ENCODE measurements at places on chromosomes 7 and 10. TPM values are rescaled to one million over a fixed set of nuclear protein-coding genes. Genes with fewer than 3 reads are reported as not detected.
A peak's percentile ranks its signal among the peaks of the same experiment; 100 is the strongest.

DNA sequence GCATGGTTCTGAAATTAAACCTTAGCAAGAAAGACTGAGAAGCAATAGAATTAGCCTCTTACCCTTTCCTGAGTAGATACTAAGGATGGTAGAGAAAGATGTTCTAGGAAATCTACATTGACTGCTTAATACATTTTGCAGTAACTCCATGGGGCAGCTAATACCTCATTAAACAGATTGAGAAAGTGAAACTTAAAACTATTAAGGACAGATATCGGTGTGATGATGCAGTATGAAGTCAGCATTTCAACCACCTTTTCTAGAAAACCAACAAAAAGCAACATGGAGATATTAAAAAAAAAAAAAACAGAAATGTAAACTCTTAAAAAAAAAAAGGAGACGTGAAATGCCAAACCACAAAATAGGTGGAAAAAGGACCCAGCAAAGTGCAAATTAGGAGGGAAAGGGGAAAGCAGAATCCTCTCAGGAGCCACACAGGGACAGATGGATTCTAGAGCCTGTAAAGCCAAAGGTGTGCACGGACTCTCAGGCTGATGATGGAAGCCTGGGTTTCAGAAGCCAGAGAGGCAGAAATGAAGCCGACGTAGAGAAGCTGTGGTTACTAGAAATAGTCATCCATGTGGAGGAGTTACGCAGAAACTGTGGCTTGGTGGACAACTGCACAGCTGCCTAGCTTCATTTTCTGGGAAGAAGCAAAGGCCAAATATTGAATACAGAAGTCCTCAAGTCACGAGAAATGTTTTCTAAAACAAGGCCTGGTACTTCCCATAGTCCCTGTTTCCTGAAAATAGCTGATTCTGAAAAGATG, 38.1 kb upstream of the GPR141 start:
- no peak for ATAC-seq

DNA sequence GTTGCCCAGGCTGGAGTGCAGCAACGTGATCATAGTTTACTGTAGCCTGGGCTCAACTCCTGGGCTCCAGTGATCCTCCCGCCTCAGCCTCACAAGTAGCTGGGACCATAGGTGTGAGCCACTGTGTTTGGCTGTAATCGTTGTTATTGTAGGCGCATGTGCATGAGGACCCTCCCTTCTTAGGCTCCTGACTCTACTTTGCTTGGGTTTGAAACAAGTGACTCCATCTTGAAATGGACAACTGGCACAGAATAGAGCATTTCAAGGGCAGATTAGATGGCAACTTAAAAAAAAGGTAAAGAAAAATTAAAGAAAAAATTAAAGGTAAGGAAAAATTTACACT, 15.4 kb upstream of the GIMAP8 start:
- ATAC-seq, result no peak

ACSM6 gene
- not detected for total RNA-seq

- no peak for ATAC-seq
Observed at GRCh38 chr7:10343108-10343507, 630.6 kb upstream of the PHF14 start.

TMEM178B gene
- total RNA-seq, result 4.0 TPM

- no peak for ATAC-seq
Observed at GRCh38 chr7:84085147-84085546, 109.4 kb downstream of the SEMA3A start.

GRCh38 chr10:13001887-13002212, 337 bp upstream of the CCDC3 start:
- ATAC-seq, result no peak

- no peak for ATAC-seq
Observed at GRCh38 chr7:12769444-12769843, 82.0 kb downstream of the ARL4A start.

MICU1 gene
- 22.8 TPM for total RNA-seq

TBXAS1 gene
- 10.8 TPM for total RNA-seq

DNA sequence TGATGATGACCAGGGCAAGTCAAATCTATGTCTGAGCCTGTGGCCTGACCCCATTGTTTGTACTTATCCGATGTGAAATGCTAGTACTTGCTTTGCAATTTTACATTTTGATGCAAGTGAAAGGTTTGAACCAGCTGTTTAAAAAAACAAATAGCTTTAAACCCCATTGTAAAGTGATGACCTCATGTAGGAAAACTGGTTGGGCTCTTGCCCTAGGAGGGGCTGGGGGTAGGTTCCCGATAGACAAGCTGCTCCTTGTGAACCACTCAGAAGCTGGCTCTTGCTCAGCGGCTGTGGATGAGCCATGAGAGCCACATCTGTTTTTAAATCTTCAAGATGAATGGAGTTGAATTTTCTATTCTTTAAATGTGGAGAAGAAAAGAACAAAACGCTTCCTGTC, 185.3 kb downstream of the WDR11 start:
- ATAC-seq, result peak; percentile 84

DNA sequence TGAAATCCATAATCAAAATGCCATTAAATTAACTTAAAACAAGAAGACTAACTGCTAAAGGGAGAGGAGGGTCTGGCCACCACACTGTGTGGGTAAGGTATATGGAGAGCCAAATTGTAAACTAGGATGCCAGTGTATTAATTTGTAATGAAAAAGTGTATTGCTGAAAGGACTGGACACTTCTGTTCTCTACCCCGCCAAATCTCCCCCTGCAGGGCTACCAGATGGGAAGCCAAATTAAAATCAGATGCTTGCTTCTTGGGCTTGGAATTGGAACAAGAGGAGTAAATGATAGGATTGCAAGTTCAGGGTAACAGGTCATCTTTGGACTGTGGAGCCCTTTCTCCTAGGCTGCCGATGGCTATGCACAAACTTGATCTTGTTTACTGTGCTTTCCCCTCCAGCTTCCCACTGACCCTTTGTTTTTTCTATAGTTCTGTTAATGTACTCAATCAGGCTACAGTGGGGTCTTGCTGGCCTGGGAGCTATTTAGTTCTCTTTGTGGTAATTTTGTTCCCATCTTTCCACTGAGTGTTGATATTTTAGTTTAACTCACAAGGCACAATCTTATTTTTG, 932.1 kb upstream of the C7orf33 start:
- ATAC-seq, result no peak

DNA sequence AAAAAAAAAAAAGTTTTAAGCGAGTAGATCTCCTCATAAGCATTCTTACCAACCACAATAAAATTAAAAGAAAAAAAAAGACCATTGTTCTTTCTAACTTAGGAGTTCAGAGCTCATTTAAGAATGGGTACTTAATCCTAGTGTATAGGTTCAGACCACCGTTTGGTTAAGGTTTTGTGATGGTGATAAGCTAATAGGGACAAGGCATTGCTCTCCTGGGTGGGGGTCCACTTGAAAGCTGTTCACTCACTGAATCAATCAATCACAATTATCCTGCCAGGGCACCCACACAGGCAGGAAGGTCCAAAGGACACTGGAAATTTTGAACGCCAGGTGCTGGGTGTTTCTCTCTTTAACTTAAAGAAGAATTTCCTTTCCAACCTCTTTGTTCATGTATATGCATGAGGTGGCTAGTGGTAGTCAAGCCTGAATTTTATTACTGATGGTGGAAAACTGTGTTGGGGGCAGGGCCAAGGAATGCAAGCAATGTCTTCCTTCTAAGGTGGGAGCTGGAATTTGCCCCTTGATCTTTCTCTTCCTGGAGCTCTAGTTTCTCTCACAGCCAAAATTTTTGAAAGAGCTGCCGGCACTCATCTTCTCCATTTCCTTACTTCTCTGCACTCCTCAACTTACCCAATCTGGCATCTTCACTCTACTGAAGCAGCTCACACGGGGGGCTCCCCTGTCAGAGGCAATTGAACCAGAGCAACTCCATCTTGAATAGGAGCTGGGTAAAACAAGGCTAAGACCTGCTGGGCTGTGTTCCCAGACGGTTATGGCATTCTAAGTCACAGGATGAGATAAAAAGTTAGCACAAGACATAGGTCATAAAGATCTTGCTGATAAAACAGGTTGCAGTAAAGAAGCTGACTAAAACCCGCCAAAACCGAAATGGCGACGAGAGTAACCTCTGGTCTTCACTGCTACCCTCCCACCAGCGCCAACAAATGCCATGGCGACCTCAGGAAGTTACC, 7.5 kb upstream of the FAM131B start:
- no peak for ATAC-seq

DNA sequence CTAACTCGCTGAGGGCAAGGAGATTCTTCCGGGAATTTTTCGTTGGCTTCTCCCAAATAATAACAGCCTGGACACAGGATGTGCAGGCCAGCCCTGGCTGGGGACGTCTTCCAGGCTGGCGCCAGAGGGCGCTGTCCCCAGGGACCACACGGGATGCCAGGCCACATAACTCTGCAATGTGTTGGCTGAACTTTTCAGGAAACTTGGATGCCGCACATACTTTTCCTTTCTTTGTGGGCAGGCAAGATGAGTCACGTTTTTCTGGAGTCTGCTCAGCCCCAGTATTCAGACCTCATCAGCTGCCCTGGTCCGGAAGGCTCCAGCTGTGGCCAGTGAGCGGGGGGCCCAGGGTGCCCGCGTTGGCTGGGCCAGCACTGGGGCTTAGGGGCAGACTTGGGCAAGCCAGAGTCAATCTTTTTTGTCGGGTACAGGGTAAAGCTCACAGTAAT, 122.7 kb downstream of the PRKAG2 start:
- ATAC-seq, result peak; percentile 92

DNA sequence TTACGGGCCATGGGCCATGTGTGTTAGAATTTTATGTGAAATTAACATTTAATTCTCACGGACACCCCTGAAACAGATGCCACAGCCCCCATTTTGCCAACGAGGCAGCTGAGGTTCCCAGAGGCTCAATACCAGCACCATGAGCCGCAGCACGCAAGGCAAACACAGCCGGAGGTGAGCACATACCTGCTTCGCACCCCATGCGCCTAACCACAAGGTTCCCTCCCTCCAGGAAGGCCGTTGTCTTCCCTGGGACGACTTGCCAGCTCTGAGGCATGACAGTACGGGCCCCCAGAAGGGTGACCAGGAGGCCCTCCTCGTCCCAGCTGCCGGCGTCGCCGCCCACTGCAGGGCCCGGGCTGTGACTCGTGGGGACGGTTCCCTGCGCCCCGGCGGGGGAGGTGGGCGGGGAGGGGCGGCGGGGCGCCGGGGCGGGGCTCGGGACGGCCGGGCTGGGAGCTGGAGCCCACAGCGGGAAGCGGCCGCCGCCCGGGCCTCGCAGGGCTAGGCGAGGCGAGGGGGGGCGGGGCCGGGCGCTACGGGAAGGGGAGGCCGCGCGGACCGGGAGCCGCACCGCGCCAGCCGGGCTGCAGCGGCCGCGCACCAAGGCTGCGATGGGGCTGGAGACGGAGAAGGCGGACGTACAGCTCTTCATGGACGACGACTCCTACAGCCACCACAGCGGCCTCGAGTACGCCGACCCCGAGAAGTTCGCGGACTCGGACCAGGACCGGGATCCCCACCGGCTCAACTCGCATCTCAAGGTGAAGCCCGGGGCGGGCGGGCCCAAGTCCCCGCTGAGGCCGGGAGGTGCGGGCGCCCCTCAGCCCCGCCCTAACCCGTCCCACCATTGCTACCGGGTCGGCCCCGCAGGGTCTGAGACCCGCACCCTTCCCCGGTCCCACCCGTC, at the start of gene CAV2:
CAV2 (plus strand) TSS at position 571 of the 910 bp plus-strand sequence; CDS start at position 615, 44 bp downstream.
- peak; percentile 85 for ATAC-seq

- ATAC-seq, result no peak
Observed at GRCh38 chr10:104650072-104650471, 9.0 kb downstream of the SORCS3 start.

CLCN1 gene
- total RNA-seq, result 0.68 TPM

DNA sequence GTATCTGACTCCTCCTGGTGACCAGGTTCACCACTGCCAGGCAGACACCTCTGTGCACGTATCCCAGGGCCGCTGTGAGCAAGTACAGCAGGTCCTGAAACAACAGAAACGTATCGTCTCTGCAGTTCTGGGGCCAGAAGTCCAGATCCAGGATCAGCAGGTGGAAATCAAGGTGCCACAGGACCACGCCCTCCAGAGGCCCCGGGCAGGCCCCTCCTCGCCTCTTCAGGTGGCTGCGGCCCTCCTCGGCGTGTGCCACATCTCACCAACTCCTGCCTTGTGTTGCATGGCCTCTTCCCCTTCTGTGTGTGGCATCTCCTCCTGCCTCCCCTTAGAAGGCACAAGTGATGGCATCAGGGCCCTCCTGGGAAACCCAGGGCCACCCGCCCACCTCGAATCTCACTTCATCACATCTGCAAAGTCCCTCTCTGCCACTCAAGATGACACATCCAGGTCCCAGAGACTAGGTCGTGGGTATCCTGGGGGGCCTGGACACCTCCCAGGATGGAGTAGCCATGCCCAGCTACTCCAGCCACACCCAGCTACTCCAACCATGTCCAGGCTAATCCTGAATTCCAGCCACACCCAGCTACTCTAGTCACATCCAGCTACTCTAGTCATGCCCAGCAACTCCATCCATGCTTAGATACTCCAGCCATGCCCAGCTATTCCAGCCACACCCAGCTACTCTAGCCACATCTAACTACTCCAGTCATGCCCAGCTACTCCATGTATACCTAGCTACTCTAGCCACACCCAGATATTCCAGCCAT, 52.6 kb upstream of the DNAAF5 start:
- ATAC-seq, result no peak

DNA sequence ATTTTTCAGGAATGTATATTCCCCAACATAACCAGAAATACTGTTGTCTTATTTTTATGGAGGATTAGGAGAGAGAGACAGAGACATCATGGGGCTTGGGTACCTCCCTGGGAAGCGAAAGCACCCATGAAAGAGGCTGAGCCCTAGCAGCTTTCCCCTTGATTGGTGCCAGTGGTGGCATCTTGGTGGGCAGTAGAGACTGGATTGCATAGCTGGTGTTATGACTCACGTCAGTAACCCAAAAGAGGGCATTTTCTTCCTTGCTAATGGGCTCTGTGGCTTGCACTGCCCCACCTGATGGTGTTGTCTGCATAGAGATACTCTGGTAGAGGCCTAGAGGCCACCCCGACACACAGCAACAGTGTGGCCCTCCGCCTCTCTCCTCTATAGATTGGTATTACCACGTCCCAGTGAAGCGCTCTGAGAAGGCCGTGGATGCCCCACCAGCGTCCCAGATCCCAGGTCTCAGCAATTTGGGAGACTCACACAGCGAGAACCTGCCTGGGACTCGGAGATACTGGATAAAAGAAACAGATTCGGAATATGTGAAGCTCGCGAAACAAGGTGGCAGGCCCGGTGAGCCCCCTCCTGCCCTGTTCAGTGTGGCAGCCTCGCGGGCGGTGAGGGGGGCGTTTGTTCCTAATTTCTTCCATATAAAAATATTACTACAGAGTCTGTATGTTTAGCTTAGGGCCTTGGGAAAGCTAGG, 5.8 kb downstream of the C7orf57 start:
- ATAC-seq, result no peak

- ATAC-seq, result peak; percentile 75
Observed at GRCh38 chr7:2241580-2242540, at the start of the genes MRM2 and NUDT1. TSS of gene MRM2 (minus strand) at chr7:2242205. CDS start at chr7:2242169, 36 bp downstream. TSS of gene NUDT1 (plus strand) at chr7:2242226. CDS start at chr7:2244575, 2,349 bp downstream.

DNA sequence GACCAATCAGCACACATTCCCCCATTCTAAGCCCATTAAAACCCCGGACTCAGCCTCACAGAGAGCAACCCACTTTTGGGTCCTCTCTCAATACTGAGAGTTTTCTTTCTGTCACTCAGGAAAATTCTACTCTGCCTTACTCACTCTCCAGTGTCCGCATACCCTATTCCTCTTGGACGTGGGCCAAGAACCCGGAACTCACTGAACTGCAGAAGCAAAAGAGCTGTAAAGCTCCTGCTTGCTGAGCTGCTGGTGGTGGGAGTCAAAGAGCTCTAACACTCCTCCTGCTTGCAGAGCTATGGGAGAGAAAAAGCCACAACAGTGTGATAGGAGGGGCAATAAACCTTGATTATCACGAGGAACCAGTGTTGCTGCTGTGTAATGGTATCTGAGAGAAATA, 386.9 kb downstream of the POM121L12 start:
- no peak for ATAC-seq

EZH2 gene
- 13.4 TPM for total RNA-seq

OR2A42 gene
- total RNA-seq, result not detected

All from esophagus mucosa (tissue), 1 donor.